Central memory CD8-positive, alpha-beta T cell (primary cell): ENCODE measurements at places on chromosomes 5 and 9.

DNA sequence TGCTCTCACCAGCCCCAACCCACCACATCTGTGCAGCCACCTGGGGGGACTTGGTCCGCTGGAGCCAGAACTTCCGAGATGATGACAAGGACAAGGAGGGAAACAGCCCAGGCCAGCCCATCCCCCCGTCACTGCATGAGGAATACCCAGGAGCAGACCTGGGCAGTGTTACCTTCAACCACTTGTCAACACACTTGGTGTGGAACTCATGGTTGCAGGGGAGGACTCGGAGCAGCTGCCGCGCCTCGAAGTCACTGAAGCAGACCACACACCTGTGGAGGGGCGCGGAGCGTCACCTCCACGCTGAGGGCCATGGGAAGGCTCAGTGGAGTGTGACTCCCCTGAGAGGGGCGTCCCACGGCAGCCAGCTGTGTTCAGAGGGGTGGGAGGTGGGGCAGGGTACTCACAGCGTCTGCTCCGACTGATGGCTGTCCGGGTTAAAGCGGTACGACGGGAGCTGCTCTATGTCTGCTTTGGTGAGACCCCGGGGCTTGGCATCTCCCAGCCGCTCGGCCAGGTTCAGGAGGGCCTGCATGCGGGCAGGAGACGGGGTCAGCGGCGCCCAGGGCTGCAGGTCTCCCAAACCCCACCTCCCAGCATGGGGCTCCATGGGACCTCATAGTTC, 8.0 kb downstream of the RNF44 start:
- DNase-seq: no peak

DNA sequence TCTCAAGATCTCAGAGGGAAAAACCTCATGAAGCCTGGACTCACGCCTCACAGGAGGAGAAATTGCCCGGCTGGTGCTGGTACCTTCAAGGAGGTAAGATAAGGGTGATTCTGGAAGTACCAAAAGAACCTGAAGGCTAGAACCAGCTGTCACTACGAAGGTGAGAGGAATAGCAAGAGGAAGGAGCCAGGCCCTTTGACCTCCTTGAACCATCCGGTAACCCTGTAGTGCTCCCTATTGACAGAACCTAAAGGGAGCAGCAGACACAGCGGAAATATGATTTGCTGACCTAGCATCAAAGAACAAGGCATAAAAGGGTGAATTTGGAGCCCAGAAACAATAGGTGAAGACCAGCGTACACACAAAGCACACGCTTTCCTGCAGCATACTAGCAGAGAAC, 92.2 kb downstream of the DOCK8 start:
- no peak for DNase-seq

GRCh38 chr9:3451956-3452355, 73.8 kb downstream of the RFX3 start:
- no peak for DNase-seq

- DNase-seq: no peak
Observed at GRCh38 chr5:158198636-158199035, 339.7 kb upstream of the CLINT1 start.

DNA sequence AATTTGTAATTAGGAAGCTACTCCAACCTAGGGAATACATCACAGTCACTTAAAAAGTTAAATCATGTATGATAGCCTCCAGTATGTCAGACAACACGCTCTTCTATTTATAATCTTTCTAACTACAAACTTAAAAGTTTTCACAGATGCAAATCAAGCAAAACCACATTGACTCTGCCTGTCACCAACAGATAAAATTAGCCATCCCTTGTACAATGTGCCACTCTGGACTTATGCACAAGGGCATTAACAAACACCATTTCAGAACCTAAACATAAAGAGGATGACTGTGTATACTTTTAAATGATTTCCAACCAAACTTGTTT, 14.7 kb downstream of the ERP44 start:
- DNase-seq: no peak

DNA sequence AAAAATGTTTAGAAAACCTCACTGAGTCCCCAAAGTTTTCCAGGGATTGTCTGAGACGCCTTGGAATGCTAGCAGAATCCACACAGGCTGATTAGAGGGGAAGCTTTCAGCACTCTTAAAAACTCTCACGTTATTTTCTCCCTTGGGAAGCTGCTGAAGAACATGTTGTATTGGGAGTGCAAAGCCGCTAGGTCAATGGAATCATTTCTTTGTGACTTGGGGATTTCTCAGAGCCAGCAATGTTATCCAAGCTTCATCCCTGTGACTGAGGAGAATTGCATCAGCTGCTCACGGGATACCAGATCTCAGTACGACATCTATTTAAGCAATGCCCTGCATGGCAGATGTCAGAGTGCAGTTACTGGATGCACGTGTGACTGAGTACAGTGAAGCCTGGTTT, 426.4 kb upstream of the MPDZ start:
- no peak for DNase-seq

- DNase-seq: no peak
Observed at GRCh38 chr5:40089269-40089668, 590.4 kb upstream of the PTGER4 start.

DNA sequence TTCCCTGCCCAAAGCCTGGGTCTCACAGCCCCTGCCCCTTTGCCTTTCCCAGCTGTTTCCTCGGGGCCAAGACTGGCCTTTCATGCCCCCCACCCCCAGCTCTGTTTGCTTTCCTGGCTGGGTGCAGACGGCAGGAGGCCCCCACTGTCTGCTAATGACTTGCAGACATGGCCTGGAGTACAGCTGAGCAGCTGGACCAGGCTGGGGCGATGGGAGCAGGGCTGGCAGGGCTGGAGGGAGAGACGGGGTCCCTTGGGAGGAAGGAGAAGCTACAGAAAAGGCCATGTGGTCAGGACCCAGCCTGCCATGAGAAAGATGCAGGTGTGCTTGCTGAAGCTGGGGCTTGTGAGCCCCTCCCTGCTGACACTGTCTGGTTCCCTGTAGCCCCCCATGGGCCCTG, 28.3 kb upstream of the GFPT2 start:
- DNase-seq: no peak

- no peak for DNase-seq
Observed at GRCh38 chr5:52705720-52706119, 82.0 kb upstream of the ITGA1 start.

GRCh38 chr5:58071566-58071965, 388.3 kb downstream of the PLK2 start:
- DNase-seq: no peak

DNA sequence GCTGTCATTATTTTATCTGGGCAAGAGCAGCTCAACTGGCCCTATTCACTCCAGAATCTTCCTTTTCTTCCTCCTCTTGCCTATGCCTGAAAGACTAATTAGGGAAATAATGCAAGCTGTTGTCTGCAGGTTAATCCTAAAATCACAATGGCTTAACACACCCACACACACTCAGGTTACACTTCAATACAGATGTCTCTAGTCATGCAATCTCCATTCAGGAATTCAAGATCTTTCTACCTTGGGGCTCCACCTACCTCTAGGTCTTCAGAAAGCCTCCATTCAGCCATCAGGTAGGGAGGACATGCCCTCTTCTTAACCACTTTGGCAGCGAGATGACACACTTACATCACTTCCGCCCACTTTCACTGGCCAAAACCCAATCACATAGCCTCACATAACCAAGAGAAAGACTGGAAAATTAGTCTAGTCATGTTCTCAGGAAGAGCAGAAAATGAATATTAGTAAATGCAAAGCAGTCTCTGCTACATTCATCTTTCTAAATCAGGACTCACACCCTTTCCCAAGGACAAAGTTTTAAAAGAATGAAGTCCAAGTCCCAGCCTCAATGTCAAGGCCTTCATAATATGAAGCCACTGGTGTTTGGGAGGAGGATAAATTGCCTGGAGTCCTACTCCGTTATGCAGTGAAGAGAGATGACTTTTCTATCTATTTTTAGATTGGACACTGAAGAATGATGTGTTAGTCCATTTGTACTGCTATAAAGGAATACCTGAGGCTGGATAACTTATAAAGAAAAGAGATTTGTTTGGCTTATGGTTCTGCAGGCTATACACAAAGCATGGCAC, 428.1 kb downstream of the EFNA5 start:
- DNase-seq: no peak

DNA sequence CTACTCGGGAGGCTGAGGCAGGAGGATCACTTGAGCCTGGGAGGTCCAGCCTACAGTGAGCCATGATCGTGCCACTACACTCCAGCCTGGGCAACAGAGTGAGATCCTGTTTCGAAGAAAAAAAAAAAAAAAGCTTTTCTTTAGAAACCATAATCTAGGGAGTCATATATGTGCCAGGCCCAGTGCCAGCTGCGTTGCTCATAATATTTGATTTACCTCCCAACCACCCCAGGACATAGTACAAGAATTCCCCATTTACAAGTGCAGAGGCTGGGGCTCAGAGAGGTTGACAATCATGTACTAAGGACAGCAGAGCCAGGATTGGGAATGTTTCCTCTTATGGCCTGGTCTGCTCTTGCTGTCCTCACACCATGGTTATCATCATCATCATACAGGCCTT, 25.1 kb upstream of the TRIM14 start:
- no peak for DNase-seq

GRCh38 chr5:518721-519120, 5.5 kb downstream of the SLC9A3 start:
- no peak for DNase-seq

- DNase-seq: no peak
Observed at GRCh38 chr5:73823508-73823925, 197.5 kb downstream of the ARHGEF28 start.

GRCh38 chr5:150342583-150342982, 14.9 kb upstream of the TCOF1 start:
- DNase-seq: no peak

DNA sequence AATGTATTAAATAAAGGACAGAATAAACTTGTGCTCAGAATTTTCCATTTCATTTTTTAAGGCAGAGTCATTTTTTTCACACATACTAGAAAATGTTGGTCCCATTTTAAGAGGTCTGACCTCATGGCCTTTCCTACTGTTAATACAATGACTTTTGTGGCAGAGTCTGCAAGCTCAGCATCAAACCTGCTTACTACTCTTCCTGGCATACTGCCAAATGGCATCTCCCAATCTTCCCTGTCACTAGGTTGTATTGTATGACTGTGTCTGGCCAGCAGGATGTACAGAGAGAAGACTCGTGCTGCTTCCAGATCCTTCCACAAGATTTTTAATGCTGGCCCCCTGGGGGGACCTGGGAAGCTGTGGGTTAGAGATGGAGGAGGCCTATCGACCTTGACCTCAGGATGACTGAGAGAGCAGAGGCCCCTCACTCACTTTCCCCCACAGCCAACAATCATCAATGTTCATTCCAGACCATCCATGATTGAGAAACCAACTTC, 64.7 kb downstream of the BARX1 start:
- no peak for DNase-seq

GRCh38 chr5:69530561-69531405, 29.2 kb upstream of the GTF2H2C start:
- no peak for DNase-seq

GRCh38 chr5:31850981-31851689, 212.2 kb downstream of the PDZD2 start:
- no peak for DNase-seq

DNA sequence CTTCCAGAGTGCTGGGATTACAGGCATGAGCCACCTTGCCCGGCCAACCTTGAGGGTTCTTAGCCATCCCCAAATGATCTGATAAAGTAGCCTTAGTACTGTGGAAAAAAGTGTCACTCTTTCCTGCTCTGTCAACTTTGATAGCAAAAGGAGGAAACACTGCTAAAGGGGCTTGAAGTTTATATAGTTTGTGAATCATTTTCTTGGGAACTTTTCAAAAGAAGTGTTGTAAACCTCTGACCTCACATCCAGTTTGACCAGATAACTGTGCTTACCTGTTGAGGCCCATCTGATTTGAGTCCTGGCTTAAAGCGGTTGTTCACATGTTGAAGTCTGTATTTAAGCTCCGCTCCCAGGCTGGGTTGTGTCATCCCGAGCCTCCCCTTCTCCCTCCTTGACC, 303.3 kb downstream of the DOCK8 start:
- no peak for DNase-seq

GRCh38 chr5:112109331-112110007, 309.6 kb downstream of the EPB41L4A start:
- no peak for DNase-seq

- DNase-seq: no peak
Observed at GRCh38 chr5:179149278-179149677, 89.1 kb downstream of the ZNF354C start.

GRCh38 chr9:121773954-121774714, 122.7 kb downstream of the DAB2IP start:
- no peak for DNase-seq

- no peak for DNase-seq
Observed at GRCh38 chr5:93510626-93511380, 70.2 kb downstream of the NR2F1-AS1 start.

- no peak for DNase-seq
Observed at GRCh38 chr5:83197326-83197967, 120.1 kb downstream of the XRCC4 start.

- no peak for DNase-seq
Observed at GRCh38 chr9:134031783-134032182, 6.5 kb downstream of the BRD3OS start.

DNA sequence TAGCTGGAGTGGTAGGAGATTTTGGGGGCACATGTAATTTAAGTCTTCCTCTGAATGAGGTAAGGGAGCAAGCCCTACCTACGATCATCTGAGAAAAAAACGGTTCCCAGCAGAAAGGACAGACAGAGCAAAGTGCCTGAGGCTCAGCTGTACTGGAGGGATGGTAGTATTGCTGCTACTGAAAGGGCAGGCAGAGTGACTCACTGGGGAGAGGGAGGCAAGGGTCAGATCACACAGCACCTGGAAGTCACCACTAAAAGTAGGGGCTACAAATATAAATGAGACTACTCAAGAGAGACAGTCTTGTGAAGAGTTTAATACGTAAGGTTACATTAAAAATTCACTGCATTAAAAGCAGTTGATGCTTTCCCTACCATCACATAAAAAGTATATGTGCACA, 75.9 kb downstream of the NFIB start:
- no peak for DNase-seq

- no peak for DNase-seq
Observed at GRCh38 chr5:110925916-110926315, 145.6 kb upstream of the TSLP start.

DNA sequence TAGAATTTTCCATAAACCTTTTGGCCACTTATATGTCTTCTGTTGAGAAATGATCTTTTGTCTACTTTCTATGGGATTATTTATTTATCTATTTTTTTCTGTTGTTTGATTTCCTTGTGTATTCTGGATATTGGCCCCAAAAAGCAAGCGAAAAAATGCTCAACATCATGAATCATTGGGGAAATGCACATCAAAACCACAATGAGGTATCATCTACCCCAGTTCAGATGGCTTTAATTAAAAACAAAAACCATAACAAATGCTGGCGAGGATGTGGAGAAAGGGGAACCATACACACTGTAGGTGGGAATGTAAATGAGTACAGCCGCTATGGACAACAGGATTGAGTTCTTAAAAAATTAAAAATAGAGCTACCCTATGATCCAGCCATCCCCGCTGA, 125.0 kb upstream of the LPCAT1 start:
- no peak for DNase-seq

DNA sequence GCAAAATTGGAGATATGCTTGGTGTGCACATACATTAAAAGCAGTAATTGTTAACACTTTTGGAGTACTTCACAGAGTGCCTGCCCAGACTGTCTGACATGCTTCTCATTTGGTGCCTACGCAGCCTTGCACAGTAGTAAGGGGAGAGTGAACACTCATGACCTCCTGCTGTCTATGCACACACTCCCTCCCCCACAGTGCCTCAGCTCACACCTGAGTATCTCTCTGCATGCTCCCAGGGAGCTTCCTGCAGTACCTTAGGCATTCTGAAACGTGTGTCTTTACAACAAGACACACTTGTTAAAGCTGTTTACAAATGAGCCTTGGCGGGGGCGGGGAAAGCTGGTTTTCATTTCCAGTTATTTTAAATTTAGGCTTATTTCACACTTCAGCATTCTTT, 18.0 kb downstream of the MAP3K1 start:
- no peak for DNase-seq
